Posterior vena cava (tissue), 2 donors: ENCODE measurements at places on chromosomes 11 and 22. TPM values are rescaled to one million over a fixed set of nuclear protein-coding genes. Genes with fewer than 3 reads are reported as not detected.
A peak's percentile ranks its signal among the peaks of the same experiment; 100 is the strongest.

GRCh38 chr22:21816787-21817496, 50.5 kb downstream of the MAPK1 start:
- DNase-seq = no peak

DNA sequence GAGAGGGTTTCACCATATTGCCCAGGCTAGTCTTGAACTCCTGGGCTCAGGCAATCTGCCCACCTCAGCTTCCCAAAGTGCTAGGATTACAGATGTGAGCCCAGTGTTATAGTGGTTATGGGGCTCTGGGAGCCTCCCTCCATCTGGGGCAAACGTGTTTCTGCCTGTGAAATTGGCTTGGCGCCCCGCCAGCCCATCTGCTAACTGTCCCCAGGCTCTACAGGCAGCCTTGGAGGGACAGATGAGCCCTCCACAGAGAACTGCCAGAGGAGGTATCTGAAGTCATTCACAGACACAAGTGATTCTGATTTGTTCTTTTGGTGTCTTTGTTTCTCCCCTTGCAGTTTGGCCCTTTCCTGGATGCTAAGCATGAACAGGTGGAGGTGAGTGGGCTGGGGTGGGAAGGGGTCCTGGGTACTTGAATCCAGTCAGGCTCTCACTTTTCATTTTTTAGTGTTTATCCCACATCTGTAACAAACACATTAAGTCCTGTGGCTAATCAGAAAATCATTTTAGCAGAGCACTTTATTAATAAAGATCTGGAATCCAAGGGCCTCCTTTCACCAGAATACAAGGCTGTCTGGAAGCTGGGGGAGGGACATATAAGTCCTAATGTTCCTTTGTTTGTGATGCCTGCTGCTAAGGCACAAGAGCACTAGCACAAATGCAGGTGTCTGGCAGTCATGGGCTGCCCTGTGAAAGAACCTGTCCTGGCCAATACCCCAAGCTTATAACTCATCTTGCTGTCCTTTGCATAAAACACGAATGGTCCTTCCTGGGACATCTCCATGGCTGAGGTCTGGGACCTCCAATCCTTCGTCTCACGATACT, 25.7 kb upstream of the CDC42EP2 start:
- no peak for DNase-seq

Gene IGHMBP2
- total RNA-seq = 18.4 TPM

DNA sequence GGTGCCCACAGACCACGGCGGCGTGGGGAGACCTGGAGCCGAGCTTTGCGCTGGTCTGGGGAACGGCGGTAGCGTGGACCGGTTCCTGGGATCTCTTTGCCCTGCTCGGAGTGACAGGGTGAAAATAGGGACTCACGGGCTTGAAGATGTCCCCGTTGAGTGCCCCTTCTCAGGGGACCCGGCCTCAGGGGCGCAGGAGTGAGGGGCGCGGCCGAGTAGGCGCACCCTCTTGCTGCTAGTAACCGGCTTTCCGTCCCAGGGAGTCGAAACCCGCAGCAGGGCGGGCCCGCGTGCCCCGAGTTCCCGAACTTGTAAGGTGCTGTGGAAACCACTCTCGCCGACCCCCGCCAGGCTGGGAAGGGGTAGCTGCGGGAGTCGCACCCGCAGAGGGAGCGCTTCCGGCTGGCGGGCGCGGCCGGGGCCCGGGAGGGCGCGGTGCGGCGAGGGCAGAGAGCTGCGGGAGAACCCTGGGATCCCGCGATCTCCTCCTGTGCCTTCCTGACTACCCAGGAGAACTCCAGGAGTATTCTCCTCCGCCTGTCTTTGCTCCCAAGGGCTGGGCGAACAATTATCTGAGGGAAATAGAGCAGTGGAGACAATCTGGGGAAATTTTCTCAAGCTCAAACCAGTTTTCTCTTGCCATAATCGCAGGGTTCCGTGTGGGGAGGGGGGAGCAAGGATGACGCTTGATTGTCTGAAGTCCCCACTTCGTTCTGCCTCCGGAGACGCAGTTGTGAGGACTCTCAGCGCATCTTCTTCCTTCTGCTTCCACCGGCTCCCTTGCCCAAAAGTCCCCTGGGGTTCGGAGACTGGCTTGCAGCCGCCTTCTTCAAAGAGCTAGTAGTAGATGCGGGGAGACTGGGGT, 666 bp downstream of the NELL1 start:
- DNase-seq = no peak

DNA sequence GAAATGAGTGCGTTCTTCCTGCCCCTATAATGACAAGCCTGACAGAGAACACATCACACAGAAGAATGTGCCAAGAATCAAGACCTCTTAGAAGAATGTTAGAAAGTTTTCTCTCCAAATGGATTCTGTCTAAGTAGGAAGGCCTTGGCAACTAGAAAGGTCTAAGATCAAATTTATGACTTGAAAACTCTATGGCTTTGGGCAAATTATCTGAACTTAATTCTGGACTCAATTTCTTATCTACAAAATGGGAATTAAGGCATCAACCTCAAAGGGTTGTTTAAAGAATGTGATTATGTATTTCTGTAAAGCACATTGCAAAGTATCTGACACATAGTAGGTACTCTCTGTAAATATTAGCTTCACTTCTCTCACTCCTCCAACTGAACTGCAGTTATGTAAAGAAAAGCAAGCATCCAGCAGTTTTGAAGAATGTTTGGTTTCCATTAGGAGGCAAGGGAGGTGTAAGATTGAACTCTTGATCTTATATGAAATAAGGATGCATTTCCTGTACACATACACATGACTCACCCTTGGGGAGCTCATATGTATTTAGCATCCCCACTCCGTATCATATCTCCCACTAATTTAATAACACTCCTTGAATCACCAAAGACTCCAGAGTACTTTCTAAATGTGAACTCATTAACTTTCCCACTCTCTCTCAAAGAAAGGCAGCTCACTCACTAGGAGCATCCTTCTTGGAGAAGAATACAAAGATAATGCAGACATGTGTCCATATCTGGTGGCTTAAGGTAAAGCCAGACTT, 77.6 kb downstream of the ETS1 start:
- DNase-seq = no peak

GRCh38 chr22:46366801-46367706, 31.5 kb downstream of the TRMU start:
- DNase-seq = no peak

DNA sequence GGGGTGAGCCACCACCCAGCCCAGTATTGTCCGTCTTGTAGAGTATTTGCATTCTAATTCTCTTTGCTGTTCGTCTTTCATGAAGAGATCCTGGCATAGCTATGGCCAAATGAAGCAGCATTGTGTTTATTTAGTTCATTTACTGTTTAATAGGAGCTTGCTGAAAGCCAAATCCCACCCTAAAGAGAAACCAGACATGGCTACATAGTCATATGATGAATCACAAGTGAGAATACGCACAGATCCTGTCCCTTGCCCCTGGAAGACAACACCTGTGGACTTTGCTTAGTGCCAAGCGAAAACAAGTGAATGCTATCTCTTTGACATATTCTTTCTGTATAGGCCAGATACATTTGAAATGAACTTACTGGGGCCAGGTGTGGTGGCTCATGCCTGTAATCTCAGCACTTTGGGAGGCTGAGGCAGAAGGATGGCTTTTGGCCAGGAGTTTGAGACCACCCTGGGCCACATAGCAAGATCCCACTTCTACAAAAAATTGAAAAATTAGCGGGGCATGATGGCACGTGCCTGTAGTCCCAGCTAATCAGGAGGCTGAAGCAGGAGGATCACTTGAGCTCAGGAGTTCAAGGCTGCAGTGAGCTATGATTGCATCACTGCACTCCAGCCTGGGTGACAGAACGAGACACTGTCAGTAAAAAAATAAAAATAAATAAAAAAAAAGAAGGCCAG, 5.1 kb upstream of the ARFGAP3 start:
- DNase-seq = no peak

Gene NAALAD2
- total RNA-seq = 1.3 TPM

DNA sequence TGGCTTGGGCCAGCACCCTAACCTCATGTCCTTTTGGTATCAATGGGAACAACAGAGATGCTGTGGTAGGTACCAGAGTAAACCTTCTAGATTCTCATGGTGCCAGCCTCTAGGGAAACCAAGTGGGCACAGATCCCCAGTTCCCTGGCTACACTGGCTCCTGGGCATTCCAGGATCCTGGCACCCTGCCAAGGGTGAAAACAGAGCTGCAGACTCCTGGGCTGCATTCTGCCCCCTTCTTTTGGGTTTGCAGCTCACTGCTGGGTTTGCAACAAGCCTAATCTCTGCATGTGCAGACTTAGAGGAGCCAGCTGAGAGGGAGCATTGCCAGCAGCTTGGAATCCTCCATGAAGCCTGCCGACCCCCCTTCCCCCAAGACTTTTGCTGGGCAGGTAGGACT, 30.6 kb downstream of the PRDM11 start:
- DNase-seq = peak; percentile 61

DNA sequence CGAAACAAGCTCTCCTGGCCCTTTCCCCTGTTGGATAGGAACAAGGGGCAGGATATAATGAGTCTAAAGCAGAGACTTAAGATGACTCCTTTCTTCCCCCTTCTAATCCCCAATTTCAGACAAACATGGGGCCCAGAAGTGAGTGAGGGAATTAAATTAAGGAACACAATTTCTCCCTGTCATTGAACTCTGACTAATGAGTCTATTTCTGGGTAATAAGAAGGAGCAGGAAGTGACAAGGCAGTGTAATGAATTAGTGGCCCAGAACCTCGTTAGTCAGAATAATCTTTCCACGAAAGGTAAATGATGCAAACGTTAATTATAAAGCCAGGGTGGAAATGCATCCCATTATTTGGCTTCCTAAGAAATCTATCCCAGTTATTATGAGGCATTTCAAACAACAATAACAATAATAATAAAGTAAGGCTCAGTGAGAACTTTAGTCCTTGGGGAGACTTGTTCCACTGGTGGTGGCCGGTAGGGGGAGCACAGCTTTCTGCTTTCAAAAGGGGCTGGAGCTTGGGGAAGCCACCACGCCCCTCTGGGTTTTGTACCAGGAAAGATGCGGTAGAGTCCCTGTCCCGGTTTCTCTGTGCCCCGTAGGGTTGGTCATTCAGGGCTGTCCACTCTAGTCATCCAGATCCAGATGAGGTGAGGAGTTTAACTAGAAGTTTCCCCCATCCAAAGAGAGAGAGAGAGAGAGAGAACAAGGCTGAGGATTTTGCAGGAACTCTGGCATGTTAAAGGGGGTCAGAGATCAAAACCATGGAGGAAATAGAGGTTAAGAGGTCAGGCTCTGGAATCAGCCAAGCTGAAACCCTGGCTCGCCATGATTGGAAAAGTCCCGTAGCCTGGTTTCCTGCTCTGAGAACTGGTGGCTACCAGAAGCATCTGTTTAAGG, 298.3 kb downstream of the NTM start:
- DNase-seq = peak; percentile 81

DNA sequence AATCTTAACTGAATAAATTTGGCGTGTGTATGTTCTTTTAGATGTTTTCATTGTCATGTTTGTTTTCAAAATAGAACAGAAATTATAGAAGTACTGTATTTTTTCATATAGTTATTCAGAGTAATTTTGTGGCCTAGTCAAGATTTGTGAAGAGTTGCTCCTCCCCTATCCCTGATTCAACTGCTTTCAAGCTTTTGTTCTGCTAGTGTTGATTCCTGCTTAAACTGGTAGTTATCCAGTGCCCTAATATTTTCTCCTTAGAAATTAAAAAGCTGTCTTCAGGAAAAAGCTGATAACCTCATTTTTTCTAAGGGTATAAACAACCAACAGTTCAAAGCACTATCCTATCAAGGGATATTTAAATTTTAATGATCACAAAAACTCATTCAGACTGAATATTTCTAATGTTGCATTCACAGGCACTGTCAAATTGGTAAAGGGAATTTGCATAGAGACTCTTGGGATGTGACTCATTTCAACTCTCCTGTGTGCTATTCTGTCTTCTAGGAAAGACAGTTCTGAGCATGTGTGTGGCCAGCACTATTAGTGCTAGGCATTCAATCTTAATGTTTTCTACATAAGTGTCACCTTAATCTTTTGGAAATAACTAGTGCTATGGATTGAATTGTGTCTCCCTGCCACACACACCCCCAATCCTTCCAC, 1776.0 kb downstream of the LRRC4C start:
- no peak for DNase-seq

Gene PRSS23
- total RNA-seq = 208 TPM

- no peak for DNase-seq
These were observed 52.3 kb upstream of the OR5P2 start for GRCh38 chr11:7849018-7849417.

- DNase-seq = no peak
These were observed 500.6 kb downstream of the NTM start for GRCh38 chr11:131871006-131871405.

GRCh38 chr11:101862391-101863233, 52.2 kb upstream of the CEP126 start:
- DNase-seq = no peak

DNA sequence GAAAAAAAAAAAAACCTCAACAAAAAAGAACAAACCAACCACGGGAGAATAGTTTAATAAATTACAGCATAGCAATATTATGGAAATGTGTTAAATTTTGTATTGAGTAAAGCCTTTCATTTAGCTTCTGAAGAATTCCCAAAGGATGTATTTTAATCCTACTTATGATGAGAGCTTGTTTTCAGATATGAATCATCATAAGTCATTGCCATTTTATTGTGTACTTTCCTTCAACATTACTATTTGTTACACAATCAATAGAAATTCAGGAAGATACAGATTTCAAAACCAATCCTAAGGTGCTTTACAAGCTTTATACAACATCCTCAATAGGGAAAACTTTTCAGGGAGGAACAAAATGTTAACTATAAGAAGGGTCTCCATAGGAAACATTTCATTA, 200.6 kb upstream of the CTSC start:
- DNase-seq = no peak

Gene TM7SF2
- total RNA-seq = 4.0 TPM

DNA sequence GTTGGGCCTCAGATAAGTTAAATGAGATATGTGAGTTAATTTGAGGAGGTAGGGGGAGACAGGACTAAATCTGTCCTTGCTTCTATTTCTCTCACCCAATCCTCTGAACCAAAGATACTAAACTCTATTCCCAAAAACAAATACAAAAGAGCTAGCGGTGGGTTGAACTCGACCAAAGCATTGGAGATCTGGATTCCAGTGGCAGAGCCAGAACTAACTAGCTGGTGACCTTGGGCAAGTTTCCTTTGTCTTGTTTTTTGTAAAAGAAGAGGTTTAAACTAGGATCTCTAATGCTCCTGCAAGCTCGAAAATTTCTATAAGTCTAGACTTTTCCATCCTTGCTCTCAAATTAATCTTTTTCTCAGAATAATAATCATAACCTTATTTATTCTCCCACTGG, 1.5 kb downstream of the ME3 start:
- no peak for DNase-seq

DNA sequence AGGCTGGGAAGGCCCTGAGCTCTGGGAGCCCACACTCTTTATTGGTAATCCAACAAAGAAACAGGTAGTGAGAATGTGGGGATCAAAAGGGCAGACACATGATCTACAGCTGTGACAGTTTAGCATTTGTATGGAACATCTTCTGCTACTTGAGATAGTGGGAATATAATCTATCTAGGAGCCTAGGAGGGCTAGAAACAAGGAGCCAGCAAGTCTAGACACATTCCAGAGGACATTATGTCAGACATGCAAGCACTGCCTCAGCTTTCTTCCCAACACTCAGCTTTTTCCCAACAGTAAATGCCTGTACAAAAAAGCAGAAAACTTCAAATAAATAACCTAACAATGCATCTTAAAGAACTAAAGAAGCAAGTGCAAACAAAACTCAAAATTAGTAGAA, 1150.6 kb upstream of the RAG2 start:
- DNase-seq = no peak
